Temporal lobe (tissue), 4 donors: ENCODE measurements at places on chromosomes 7 and 10. TPM values are rescaled to one million over a fixed set of nuclear protein-coding genes. Genes with fewer than 3 reads are reported as not detected.

Gene ZPBP
- total RNA-seq = not detected

Gene ENKUR
- 3.7 TPM for total RNA-seq

Gene UNC5B
- total RNA-seq = 4.2 TPM

Gene CALML3
- not detected for total RNA-seq

Gene C10orf90
- 0.49 TPM for total RNA-seq

Gene CTAGE4
- total RNA-seq = 0.25 TPM

Gene SPDYE2
- total RNA-seq = not detected

Gene GPR37
- total RNA-seq = 20.9 TPM

Gene CROT
- 15.5 TPM for total RNA-seq

Gene TLX1
- not detected for total RNA-seq

Gene ADCYAP1R1
- total RNA-seq = 62.0 TPM

Gene CLCN1
- total RNA-seq = not detected

Gene TFR2
- 3.9 TPM for total RNA-seq

Gene NODAL
- total RNA-seq = 2.0 TPM

Gene COMMD3
- 46.5 TPM for total RNA-seq

Gene LFNG
- total RNA-seq = 6.6 TPM

Gene LBX1
- total RNA-seq = not detected

Gene TRPV5
- not detected for total RNA-seq

Gene PDSS1
- total RNA-seq = 8.9 TPM

Gene PDE6C
- total RNA-seq = not detected

Gene SPDYE16
- total RNA-seq = 0.25 TPM

Gene EEPD1
- total RNA-seq = 11.3 TPM

Gene AZGP1
- total RNA-seq = not detected

Gene CTTNBP2
- total RNA-seq = 52.9 TPM

Gene GATAD1
- 20.2 TPM for total RNA-seq

Gene FOXI2
- total RNA-seq = not detected

Gene HOXA1
- total RNA-seq = not detected

Gene SORBS1
- 101 TPM for total RNA-seq

Gene C10orf105
- 0.25 TPM for total RNA-seq

Gene IL2RA
- not detected for total RNA-seq

Gene PNLIPRP1
- not detected for total RNA-seq

Gene PDE1C
- total RNA-seq = 21.1 TPM

Gene OR6V1
- not detected for total RNA-seq

Gene CPN1
- not detected for total RNA-seq

Gene NANOS1
- 5.2 TPM for total RNA-seq

Gene NPC1L1
- not detected for total RNA-seq

Gene NUTM2E
- 2.2 TPM for total RNA-seq

Gene ZP3
- total RNA-seq = 0.49 TPM

Gene RBP4
- total RNA-seq = 5.9 TPM

Gene CHN2
- 69.3 TPM for total RNA-seq
